CD4-positive, alpha-beta T cell treated with Interleukin-15 for 4 hours (primary cell): ENCODE measurements at places on chromosomes 5 and 9.

DNA sequence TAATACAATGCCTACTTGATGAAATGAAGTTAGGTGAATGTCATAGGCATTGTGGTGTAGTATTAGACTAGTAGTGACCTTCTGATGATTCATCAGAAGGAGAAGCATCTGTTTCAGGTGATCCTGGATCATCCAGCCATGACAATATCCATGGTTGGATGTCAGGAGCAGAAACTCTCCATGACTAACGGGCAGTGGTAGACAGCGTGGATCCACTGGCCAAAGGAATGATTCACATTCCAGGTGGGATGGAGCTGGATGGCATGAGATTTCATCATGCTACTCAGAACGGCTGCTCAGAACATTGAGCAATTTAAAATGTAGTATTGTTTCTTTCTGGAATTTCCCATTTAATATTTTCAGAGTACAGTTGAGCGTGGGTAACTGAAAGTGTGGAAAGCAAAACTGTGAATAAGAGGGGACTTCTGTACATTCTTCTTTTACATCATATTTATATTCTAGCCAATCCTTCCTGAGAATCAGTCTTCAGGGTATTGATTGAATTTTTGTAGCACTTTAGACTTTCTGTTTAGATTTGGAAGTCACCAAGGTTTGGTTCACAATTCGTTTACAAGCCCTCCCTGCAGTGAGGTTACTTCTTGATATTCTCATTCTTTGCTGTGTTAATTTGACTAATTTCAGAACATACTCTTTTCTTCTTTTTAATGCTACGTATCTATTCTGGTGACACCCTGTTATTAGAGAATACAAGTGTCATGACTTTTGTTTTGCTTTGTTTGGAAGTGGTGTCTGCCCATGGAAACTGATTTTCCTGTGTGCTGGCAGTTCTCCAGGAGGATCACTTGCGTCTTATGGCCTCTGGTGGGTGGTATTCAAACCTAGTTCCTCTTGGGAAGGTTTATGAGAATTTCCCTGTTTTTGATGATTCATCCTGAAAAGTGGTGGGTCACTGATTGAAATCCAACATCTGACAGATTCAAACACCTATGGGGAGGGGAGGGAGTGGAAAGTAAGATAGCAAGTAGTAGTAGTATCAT, 12.2 kb upstream of the CLINT1 start:
- DNase-seq: no peak

DNA sequence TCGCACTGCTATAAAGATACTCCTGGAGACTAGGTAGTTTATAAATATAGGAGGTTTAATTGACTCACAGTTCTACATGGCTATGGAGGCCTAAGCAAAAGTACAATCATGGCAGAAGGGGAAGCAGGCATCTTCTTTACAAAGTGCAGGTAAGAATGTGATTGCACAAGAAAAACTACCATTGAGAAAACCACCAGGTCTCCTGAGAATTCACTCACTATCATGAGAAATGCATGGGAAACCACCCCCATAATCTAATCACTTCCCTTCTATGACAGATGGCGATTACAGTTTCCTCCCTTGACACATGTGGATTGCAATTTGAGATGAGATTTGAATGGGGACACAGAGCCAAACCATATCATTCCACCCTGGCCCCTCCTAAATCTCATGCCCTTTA, 121.2 kb upstream of the ST8SIA4 start:
- DNase-seq: no peak

DNA sequence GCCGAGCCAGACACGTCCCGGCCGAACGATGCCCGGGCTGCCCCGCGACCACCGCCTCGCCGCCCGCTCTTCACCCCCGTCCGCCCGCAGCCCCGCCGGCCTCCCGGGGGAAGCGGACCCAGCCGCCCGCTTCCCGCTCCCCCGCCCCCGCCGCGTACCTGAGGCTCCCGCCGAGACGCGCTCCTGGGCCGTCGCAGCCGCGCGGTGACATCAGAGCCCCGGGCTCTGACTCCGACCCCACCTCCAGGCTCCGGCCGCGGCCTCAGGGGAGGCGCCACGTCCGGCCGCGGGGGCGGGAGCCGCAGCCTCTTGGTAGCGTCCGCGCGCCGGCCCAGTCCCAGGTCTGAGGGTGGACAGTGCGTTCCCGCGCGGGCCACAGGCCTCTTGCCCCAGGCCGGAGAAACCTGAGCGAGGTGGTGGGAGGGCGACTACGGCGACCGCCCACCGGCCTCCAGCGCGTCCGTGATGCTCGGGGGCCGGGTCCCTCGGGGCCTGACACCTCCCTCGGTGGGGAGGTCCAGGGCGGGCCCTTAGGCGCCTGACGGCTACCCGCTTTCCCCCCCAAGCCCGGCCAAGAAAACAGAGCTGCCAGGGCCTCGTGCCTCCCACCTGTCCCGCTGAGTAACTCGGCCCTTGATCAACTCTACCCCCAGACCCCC, at the start of gene SHROOM1:
Gene SHROOM1, minus strand, starts transcription at position 212 of the 659 bp plus-strand sequence. CDS start 4,507 bp downstream, outside the sequence.
- DNase-seq: no peak

DNA sequence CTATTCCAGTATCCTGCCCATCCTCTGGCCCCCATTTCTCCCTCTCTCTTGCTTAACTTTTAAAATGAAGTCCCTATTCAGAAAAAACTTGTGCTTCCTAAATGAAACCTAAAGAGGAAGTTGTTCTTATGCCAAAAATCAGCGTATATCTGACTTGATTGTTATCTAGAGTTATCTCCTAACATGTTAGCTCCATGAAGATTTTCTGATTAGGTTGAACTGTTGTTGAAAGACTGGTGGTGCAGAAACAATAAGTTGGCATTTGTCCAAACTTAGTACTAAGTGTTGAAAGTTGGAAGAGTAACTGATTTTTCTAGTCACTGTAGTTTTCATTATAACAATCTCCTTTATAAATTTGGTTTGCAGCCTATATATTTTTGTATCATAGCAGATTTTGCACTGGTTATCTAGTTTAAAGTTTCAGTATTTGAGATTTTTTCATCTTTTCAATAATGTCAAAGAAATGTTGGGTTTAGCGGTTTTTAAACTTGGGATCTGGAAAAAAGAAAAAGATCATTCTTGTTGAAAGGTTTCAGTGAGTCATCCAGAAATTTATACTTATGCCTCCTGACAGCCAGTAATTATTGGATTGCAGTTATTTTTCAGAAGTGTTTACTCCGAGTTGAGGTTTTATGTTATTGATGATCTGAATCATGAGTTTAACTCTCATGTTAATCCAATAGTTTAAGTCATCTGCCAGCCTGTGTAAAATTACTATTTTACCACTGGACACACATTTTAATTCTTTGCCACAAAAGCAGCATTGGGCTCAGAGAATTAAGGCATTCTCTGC, 60.6 kb downstream of the PAM start:
- no peak for DNase-seq

GRCh38 chr5:142944140-142944539, 174.0 kb downstream of the ARHGAP26 start:
- no peak for DNase-seq

DNA sequence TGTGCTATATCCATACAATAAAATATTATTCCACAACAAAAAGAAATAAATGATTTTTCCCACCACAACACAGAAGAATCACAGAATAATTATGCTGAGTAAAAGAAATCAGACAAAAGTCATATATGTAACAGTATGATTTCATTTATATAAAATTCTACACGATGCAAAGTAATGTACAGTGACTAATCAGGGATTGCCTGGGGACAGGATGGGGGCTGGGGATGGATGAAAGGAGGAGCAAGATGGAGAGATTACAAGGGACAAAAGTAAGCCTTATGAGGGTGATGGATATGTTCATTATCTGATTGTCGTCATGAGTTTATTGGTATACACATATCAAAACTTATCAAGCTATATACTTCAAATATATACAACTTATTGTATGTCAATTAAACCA, 154.0 kb downstream of the FBN2 start:
- no peak for DNase-seq

DNA sequence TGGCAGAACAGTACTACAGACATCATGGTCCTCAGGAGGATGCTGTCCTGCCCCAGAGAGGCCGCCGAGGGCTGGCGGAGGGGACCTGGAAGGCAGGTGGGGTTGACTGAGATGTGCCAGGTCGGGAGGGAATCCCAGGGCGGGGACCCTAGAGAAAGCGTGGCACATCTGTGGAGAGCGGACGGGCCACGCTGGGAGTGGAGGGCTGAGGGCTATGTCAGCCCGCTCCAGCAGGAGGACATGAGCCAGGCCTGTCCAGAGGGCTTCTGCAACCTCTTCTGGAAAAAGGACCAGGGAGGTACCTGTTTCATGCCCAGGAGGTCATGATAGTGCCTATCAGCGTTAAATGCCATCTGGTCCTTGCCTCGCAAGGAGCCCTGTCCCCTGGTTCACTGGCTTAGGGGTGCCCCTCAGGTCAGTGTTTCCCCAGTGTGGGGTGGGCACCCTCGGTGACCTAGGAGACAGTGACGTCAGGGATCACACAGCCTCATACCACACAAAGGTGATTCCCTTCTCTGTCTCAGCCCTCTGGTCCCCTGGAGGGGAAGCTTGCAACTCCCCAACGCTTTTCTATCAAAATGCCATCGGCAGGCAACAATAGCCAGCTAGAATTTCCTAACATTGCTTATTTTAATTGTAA, 103.6 kb upstream of the IER5L start:
- DNase-seq: no peak

GRCh38 chr5:100518377-100518776, 16.8 kb upstream of the FAM174A start:
- no peak for DNase-seq

- DNase-seq: peak; percentile 70
Observed at GRCh38 chr5:173618927-173619519, 2.6 kb upstream of the BOD1 start.

DNA sequence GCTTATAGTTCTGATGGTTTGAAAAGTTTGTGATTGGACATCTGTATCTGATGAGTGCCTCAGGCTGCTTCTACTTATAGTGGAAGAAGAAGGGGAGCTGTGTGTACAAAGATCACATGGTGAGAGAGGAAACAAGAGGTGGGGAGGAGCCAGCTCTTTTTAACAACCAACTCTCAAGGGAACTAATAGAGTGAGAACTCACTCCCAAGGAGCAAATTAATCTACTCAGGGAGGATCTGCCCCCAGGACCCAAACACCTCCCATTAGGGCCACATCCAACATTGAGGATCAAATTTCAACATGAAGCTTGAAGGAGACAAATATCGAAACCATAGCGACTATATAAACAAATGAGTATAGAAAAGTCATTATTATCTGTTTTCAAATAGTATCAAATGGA, 64.7 kb upstream of the PRLR start:
- no peak for DNase-seq

GRCh38 chr5:95939465-95939864, 22.2 kb downstream of the ELL2 start:
- no peak for DNase-seq

DNA sequence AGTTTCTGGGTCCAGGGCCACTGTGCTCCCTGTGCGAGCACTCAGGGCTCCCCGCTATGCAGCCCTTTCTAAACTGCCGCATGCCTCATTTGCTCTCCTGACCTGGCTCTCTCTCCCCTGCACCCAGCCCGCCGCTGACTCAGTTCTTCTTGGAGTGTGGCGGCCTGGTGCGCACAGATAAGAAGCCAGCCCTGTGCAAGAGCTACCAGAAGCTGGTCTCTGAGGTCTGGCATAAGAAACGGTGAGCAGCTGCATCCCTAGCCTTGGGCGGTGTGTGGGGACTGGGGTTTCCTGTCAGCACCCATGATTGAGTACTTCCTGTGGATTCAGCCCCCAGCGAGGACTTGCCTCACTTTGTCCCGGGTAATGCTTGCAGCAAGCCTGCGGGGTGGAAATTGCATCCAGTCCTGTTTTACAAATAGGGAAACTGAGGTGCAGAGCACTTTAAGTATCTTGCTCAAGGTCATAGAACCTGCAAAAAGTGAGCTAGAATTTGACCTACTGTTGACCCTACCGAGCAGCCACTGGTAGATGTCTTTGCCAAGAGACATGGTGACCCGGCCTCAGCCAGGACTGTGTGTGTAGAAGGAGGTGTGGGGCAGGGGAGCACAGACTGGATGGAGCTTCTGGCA, 27.9 kb downstream of the USP20 start:
- peak; percentile 74 for DNase-seq

DNA sequence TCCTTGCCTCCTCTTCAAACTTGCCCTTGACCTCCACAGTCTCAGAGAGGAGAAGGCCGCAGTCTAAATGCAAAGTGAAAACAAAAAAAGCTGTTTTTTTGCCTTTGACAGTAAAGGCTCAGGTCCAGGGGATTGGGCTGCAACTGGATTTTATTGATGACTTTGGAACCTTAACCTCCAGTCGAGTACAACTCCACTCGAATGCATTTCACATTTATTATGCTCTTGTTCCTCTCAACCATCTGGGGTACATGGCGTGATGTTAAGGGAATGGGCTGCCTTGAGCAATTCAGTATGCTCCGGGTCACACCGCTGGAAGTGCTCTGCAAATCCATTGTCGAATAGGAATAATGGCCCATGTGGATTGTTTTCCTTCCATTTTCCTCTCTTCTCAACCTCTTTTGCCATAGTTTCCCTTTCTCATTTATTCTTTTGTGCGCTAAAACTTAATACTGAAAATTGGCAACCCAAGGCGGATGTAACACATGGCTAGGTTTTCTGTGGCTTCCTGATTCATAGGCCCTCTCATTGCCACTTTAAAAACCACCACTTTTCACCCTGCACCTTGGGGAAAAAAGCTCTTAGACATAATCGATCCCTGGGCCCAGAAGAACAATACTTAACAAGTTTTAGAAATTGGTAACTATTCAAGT, 34.3 kb downstream of the ITK start:
- peak; percentile 58 for DNase-seq

- DNase-seq: no peak
Observed at GRCh38 chr5:130400091-130400490, 495.8 kb downstream of the CHSY3 start.

DNA sequence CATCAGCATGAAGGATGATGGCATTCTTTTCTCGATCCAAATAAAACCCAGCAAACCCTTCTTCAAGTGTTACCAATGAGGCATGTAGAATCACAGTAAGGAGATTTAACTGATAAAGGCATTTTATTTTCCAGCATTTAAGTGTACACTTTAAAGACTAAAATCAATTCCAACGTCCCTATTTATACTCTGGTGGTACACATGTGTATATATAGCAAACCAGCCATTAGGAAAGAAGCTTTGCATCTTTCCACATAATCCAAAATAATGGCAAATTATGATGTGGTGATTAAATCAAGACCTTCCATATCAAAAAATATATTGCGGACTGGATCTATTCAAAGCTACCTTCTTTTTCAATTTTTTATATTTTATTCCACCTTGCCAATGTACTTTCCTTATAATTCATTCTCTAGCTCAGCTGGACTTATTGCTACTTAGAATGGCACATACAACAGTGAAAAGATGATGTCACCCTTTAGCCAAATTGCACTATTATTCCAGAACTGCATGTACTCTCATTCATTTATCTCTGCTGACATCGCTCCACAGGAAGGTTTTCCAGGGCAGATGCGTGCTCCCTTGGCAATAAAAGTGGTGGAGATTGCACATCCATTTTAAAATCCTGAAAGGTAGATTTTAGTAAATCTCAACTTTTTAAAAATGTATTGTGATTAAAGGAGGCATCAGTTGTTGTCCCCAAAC, 63.3 kb upstream of the SLC30A5 start:
- DNase-seq: no peak
